ENCODE measurements at places on chromosomes 5 and 9. TPM values are rescaled to one million over a fixed set of nuclear protein-coding genes. Genes with fewer than 3 reads are reported as not detected.

GRCh38 chr5:19266791-19267190 lies 721.2 kb downstream of the CDH18 start:
- no peak for DNase-seq

DNA sequence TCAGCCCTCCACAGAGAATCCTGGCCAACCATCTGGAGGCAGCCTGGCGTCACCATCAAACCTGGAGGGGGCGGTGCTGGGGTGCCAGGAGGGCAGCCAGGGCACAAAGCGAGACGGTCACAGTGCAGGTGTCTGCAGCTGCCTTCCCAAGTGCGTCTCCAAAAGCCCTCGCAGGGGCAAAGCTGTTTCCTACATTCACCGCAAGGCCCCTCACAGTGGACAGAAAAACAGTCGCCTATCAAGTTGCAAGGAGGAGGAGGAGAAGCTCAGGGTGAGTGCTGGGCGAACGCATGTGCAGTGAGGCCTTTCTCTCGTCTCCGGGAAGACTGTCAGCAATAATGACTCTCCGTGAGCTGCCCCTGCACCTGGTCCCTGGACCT lies 18.0 kb upstream of the LHX3 start:
- DNase-seq, result no peak

DNA sequence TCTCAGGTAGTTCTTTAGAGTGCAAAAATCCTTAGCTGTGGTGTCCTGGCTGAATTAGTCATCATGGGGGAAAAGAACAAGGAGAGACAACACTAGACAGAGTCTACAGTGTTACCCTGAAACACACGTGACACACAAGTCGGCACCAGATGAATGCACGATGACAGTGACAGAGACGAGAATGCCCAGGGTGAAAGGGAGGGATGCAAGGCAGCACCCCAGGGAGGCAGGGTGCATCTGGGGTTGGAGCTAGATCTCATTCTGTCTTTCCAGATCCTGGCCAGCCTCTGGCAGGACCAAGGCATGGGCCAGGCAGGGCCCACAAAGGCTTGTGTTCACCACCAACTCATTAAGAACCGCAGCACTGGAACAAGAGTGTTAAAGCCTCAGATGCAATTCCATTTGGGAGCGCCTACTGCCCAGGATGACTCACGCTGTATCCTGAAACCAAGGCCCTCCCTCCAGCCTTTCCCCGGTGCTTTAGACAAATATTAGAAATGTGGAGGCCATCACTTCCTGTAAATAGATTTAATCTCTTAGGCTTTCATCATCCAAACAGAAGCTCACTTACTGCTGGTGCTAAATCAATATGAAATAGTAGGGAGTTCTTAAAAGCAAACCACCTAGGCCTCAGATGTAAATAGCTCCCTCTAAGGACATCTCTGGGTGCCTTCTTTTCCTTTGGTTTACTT lies 56.1 kb downstream of the IRX2 start:
- DNase-seq, result no peak

GRCh38 chr9:134214386-134214765 lies 50.0 kb upstream of the RNU6ATAC start:
- DNase-seq, result peak; percentile 18

GRCh38 chr9:15140051-15140450 lies 167.0 kb downstream of the TTC39B start:
- DNase-seq, result no peak

The PTCH1 gene
- 3.1 TPM for total RNA-seq
